Activated CD4-positive, alpha-beta T cell treated with anti-CD3 and anti-CD28 coated beads for 4 hours (primary cell): ENCODE measurements at places on chromosomes 7 and 10.

DNA sequence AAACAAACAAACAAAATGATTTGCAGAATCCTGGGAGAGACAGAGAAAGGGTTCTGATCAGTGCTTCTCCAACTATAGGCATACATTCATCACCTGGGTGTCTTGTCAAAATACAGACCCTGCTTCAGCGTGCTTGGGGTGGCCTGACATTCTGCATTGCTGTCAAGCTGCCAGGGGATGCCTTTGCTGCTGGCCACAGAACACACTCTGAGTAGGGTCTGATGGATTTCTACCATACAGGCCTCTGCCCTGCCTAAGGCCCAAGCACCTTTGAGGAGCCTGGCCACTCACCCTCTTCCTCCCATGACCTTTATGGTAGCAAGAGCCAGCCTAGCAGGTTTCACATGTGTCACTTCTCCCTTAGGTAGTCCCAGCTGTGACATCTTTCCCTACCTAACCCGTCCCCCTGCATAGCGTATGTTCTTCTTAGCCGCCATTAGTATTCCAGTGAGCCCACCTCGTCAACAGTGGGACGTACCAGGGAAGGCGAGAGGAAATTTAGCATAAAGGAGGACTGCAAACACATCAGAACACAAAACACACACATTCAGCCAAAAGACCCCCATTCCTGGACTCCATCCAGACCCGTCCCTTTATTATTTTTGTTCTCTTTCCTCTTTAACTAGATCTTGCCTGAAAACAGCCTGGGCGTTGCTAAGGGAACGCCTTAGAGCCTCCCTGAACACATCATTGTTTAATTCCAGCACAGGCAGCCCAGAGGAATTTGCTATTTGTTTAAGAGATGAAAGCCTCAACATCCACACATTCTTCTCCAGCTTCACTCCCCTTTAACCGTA lies 43.9 kb upstream of the PODXL start:
- no peak for DNase-seq

DNA sequence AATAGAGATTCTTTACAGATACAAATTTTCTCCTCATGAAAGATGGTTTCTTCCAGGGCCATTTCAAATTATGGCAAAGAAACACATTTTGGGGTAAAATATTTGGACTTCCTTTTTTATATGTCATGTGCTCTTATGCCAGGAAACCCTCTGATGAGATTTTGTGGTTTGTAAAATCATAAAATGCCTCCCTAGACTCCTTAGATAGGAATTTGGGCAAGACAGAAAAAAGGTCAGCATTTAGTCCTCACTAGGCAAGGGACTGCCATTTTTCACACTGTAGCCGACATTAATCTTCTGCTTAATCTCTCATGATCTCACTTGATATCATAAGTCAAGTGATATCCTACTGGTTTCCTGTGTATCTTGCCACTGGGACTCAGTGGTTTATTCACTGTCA lies 286.4 kb downstream of the ARHGAP12 start:
- no peak for DNase-seq

DNA sequence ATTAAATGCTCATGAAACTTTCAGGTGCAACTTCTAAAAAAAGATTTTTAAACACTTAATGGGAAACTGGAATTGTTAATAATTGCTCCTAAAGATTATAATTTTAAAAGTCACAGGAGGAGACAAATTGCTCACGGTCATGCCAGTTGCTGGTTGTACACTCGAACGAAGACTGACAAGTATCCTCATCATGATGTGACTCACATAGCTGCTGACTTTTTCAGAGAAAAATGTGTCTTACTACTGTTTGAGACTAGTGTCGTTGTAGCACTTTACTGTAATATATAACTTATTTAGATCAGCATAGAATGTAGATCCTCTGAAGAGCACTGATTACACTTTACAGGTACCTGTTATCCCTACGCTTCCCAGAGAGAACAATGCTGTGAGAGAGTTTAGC lies 79.3 kb downstream of the ITGB8 start:
- DNase-seq: no peak

DNA sequence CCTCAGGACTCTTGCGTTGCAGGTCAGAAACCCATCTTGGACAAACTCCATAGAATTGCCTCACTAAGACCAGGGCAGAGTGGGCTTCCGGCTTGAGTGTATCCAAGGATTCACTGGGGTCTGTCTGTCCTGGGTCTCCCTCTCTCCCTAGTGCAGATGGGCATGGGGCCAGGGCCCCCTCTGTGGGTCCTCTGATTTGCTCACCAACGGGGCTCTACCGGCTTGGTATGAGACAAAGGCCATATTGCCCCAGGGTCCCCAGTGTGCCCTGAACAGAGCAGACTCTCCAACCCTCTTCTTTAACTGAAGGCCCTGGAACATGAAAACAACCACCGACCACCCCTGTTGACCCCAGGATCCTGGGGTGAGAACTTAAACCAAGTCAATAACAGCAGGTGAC lies 68.2 kb upstream of the CHST15 start:
- no peak for DNase-seq
